Activated T-helper 9 cell treated with anti-CD3 and anti-CD28 coated beads, Interleukin-2, amount 50 U/mL, for 16 hours (primary cell): ENCODE measurements at places on chromosomes 11 and 22.

GRCh38 chr11:8282631-8283030 is 19.0 kb upstream of the LMO1 start:
- no peak for DNase-seq

DNA sequence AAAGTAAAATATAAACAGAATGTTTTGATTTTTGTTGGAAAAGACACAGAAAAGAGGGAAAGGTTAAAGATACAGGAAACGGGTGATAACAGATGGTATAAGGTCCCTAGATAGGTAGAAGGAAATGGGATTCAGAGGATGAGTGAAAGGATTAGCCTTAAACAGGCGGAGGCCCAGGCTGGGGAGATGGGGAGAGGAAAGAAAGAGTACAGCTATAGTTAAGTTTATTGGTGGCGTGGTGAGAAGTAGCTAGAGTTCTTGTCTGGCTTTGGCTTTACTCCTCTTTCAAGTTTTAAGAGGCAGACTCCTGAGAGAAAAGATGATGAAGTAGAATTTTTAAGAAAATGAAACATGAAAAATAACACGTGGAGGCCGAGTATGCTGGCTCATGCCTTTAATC is 13.7 kb downstream of the ZBTB44 start:
- DNase-seq, result no peak

DNA sequence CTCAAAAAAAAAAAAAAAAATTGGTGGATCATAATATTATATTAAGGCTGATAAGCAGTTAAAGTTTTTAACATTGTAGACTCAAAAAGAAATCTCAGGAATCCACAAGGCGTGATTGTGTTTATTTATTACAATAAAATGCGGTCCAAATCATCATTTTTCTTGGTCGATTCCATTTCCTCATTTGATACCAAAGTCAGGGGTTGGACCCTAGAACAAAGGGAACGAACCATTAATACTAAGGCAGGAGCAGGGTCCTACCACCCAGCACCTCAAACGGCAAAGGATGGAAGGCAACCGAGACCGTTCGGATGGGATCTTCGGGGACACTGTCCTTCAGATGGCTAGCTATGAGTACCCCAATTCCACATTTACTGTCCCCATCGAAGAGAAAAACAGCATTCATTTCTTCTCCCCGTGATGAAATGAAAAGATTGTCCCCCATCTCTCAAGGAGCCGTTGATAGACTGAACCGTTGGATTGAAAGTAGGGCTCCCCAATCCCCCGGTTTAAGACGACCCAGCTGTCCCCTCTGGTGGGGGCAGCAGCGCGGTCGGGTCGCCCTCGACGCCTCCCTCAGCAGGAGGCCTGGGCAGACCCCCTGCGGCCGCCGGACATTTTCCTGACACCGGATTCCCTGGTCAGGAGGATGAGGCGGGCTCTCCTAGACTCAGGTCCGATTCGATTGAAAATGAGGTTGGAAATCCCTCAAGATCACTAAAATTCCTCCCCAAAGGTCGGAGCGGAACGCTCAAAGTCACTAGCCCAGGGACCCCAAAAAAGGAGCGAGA is 607 bp downstream of the DMC1 start:
- DNase-seq, result no peak

GRCh38 chr11:126704096-126704495 is 296.5 kb downstream of the KIRREL3 start:
- no peak for DNase-seq
